ENCODE measurements at places on chromosomes 2 and 18.

GRCh38 chr2:185130685-185131084 lies 532.4 kb downstream of the ZNF804A start:
- no peak for DNase-seq

GRCh38 chr18:43213816-43214215 lies 63.5 kb downstream of the SYT4 start:
- DNase-seq = no peak

DNA sequence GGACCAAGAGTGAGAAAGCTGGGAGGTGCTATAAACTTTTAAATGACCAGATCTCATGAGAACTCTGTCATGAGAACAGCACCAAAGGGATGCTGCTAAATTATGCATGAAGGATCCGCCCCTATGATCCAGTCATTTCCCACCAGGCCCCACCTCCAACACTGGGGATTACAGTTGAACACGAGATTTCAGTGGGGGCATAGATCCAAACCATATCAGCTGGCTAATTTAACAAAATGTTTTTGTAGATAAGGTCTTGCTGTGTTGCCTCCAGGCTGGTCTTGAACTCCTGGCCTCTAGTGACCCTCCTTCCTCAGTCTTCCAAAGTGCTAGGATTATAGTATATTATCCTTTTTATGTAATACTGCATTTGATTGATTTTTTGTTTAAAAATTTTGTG lies 56.0 kb downstream of the NBEAL1 start:
- no peak for DNase-seq

DNA sequence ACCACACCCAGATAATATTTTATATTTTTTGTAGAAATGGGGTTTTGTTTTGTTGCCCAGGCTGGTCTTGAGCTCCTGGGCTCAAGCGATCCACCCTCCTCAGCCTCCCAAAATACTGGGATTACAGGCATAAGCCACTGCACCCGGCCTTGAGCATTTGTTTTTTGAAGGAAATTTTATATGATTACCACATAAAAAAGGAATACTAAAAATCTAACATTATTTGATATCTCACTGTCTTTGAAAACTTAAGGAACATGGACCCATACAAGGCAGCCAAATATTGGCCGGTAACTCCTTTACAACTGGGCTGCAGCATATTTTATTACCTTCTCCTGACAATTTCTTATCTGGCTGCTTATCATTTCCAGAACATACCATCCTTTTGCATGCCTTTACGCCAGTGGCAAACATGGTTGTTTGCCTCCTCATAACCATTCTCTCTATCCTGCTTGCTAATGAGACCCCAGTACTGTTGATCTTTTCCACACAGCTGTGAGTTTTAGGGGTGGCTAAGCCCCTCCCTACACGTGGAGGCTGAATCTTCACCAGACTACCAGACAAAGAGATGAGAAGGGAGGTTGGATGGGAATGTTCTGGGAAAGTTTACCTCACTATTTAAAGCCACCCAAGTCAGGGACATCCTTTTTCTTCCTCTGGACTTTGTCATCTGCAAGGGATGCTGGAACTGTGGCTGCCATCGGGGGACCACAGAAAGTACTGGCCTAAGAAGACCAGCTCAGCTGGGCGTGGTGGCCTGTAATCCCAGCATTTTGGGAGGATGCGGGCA lies 157.5 kb downstream of the TGIF1 start:
- DNase-seq = no peak

GRCh38 chr2:236803621-236804020 lies 234.0 kb downstream of the ACKR3 start:
- DNase-seq = no peak

- no peak for DNase-seq
These were observed 103.6 kb upstream of the TMEM200C start for GRCh38 chr18:5998907-5999306.

DNA sequence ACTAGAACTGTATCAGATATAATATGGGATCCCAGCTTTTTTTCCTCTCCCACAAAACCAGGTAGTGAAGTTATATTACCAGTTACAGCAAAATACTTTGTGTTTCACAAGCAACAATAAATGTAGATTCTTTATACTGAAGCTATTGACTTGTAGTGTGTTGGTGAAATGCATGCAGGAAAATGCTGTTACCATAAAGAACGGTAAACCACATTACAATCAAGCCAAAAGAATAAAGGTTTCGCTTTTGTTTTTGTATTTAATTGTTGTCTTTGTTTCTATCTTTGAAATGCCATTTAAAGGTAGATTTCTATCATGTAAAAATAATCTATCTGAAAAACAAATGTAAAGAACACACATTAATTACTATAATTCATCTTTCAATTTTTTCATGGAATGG lies 77.7 kb upstream of the CSRNP3 start:
- no peak for DNase-seq

DNA sequence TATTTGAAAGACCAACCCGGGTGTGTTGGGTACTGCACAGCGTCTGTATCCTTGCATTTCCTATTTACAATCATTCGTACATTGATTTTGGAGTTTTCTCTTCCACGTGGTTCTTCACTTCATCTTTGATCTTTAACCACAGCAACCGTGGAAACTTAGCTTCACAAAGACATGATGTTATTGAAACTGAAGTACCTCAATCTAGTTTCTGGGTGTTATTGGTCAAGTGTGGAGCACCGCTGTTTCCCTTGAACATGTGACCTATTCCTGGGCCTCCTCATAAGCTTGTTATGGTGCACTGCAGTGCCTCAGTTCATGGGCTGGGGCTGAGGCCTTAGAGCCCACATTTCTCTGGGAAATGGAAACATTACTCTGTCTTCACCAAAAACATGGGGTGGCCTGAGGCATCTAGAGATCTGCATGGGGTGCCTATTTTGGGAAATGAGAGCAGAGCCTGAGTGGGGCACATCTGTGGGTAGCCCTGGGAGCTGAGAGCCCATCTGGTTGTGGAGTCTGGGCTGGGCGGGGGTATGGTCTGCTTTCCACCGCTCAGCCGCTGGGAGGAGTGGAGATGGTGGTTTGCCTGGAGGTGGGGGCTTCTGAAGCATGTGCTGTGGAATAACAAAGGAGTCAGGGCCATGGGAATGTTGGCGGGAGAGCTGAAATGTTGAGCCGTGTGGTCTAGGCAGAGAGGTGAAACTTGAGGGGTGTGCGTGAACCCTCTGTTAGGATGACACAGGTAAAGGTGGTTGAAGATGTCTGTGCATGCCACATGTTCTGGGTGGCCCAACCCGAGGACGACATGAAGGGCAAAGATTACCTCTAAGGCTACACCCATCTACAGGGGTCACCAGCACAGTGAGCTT lies 37.4 kb downstream of the ZNF236 start:
- DNase-seq = no peak

DNA sequence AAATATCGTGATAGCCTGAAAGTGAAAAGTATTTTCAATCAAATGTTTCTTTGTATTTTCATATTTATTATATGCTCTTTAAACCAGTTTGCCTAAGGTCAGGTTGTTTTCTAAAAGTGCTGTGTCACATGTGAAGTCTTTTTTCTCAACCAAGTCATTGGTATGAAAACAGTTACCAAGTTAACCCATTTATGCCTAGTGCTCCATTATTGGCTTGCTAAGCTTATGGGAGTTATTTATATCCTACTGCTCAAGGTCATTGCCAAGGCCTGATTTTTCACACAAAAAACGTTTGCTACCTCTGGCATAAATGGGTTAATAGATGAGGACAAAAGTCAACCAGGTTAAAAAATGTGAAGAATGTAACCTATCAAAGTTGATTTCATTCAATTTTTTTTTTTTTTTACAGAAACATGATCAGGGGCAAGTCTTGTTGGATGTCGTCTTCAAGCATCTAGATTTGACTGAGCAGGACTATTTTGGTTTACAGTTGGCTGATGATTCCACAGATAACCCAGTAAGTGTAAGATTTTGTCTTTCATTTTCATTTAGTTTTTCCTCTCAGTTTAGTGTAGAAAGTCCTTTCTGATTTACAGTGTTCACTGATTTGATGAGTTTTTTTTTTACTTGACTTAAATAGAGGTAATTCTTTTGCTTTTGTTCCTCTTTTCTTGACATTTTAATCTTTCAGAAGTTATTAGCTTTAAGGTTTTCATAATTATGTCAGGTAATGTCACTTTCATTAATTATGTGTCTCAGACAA lies 102.6 kb downstream of the PTPN4 start:
- no peak for DNase-seq

DNA sequence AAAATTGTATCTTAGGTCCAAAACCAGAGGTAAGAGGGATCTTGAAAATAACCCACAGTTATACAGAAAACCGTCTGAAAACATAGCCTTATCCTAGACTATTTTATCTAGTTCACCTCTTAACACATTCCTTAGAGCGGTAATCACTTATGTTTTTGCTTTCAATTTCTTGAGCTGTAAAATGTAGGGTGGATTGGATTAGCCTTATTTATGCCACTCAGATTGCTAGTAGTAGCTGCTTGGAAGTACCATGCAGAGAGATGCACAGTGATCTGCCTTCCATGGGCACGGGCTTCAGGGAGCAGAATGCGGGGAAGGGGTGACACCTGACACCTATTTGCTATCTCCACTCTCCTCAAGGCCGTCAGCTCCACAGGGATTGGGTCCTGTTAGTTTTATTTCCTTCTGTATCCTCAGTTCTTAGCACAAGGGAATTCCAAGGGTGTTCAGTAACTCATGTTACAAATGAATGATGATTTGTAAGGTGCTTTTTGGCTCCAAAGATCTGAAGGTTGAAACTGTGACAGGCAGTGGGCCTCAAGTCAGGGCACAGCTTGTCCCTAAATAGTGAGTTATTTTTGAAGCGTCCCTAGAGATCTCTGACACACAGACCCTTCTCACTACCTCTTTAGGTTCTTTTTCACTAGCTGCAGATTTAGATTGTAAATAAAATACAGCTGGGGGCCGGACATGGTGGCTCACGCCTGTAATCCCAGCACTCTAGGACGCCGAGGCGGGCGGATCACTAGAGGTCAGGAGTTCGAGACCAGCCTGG lies 64.0 kb upstream of the PMAIP1 start:
- DNase-seq = peak; percentile 76

DNA sequence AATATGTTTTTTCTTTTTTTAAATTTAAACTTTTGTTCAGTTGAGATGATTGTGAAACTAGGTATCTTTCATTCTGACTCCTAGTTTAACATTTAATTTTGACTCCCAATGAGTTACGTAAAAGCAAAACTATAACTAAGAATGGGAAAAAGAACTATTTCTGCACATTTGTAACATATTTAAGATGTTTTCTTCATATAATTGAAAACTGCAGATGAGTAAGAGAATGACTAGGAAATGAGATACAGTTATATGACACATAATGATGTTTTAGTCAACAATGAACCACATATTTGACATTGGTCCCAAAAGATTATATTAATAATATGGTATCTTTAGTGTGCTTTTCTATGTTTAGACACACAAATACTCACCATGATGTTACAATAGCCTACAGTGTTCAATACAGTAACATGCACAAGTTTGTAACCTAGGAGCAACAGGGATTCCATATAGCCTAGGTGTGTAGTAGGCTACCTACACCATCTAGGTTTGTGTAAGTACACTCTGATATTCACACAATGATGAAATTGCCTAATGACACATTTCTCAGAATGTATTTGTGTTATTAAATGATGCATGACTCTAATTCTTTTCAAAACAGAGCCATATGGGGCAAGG lies 12.6 kb downstream of the ERMN start:
- DNase-seq = peak; percentile 85

DNA sequence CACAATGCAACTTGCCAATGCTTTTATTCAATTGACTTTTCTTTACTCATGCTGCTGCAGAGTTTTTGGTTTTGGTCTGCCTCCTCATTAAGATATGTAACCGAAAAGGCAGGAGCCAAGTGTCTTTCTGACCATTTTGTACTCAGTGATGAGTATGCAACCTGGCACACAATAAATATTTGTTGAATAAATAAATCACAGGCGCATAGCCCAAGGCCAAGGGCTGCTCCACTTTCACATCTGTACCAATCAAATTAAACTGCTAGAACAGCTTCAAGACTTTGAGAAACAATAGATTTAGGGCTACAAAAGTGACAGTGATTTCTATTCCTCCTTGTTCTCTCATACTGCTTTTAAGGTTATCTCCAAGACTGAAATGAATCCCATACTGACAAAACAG lies 828.2 kb downstream of the RNF144A start:
- peak; percentile 54 for DNase-seq

GRCh38 chr2:102021779-102022178 lies 30.0 kb downstream of the IL1R2 start:
- no peak for DNase-seq

GRCh38 chr2:234111523-234111922 lies 61.0 kb downstream of the SPP2 start:
- DNase-seq = no peak

- no peak for DNase-seq
These were observed 13.4 kb upstream of the TLK1 start for GRCh38 chr2:171174075-171174474.

GRCh38 chr2:201656740-201657139 lies 13.4 kb upstream of the TMEM237 start:
- peak; percentile 6 for DNase-seq

DNA sequence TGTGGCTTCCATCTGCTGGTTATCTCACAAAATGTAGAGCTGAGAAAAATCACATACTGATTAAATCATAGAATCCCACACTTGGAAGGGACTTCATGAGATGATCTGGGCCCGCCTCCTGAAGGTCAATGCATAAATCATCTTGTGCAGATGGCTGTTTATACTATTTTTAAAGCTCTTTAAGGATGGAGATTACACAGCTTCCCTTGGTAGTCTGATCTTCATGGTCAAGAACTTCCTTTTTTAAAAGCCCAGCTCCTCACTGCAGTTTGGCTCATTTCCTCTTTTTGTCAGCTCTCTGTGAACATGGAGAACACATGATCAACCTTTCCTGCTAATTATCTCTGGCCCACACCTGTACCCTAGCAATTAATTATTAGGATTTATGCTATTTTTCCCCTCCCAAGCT lies 25.9 kb downstream of the GCG start:
- DNase-seq = no peak

DNA sequence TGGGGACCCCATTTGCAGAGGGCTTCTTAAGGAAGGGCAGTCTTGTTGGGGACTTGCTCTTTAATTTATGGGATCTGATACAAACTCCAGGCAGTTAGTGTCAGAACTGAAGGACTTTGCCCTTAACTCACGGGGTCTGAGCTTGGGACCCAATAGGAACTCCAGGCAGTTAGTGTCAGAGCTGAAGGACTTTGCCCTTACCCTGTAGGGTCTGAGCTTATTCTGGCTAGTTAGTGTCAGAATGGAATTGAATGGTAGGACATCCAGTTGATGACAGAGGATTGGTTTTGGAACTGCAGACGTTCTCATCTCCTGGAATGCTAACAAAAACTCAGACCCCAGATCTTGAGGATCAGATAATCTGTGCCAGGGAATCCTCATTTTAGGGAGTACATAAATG lies 256.9 kb upstream of the COPS8 start:
- DNase-seq = no peak

DNA sequence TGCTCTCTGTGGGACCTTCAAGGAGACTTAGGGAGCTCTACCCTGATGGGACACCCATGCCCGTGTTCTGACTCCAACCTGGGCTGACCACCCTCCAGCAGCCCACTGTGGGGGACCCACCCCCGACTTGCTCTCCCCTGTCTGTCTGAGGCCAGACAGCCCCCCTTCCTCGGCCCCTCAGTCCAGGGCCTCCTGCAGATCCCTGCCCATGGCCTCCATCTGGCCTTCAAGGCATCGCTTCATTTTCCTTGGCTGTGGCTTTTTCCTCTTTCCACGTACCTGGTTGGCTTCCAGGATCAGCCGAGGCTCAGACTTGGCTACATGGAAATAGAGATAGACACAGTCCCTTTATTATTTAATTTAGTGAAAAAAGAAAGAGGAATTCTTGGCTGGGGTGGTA lies 290.0 kb downstream of the CYP26B1 start:
- DNase-seq = no peak

Data from NCI-H69 (cell line).